ENCODE measurements at places on chromosomes 2 and 18.

GRCh38 chr2:150909090-150909489 lies 352.6 kb downstream of the RBM43 start:
- no peak for DNase-seq

- no peak for DNase-seq
Measured at GRCh38 chr2:173347305-173348168, 7.1 kb upstream of the CDCA7 start.

DNA sequence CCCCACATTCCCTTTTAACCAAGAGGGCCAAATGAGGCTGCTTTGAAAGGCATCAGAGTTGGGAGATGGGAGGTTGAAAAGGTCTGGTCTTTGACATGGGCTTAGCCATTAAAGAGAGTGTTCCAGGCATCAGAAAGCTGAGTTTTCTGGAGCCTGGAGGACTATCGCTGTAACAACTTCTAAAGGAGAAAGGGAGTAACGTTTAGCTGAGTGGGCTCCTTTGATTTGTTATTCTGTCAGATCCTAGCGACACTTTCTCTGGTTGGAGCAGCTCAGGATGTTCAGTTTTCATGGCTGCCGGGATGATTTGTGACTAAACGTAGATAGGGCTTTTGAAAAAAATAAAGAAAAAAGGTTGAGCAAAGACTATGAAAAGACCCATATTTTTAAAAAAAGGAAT lies 346.6 kb downstream of the THSD7B start:
- DNase-seq: no peak

- DNase-seq: no peak
Measured at GRCh38 chr18:60197671-60198462, 174.7 kb downstream of the MC4R start.

GRCh38 chr2:221109552-221109951 lies 462.6 kb downstream of the EPHA4 start:
- DNase-seq: no peak

DNA sequence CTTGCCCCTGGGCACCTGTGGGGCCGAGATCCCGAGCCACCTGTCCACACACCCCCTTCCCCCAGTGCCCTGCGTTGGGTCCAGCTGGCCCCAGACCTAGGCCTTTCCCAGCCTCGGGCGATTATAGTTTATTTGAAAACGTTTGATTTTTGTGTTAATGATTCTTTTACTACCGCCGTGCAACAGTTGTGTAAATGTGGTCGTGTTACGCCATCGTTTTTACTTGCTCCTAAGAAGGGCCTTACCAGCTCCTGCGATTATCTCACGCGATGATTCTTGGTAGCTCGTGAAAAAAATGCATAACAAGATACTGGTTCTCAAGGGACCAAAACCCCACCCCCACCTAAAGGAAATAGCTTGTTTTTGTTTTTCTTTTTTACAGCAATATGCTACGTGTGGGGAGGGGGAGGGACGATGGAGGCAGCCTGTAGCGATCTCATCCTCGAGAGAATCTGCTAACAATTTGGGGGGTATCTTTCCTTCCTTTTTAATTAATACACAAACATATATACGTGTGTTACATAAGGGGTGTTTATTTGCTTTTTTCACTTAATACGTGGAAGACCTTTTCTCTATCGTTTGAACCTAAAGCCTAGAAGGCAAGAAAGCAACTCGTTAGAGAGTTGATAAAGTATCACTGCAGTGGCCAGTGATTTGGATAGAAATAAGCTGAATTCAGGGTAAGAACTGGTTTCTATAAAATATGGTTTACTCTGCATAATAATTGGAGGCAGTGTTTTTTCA lies 1.0 kb downstream of the ZDBF2 start:
- no peak for DNase-seq

DNA sequence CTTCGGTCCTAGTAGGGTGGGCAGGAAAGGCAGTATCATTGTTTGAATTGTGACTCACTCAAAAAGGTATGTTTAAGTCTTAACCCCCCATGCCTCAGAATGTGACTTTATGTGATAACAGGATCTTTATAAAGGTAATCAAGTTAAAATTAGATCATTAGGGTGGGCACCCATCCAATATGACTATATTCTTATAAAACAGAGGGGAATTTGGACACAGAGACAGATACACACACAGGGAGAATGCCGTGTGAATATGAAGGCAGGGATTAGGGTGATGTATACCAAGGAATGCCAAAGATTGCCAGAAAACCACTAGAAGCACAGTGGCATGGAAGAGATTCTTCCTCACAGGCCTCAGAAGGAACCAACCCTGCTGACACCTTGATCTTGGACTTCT lies 281.8 kb downstream of the CLIP4 start:
- no peak for DNase-seq

- no peak for DNase-seq
Measured at GRCh38 chr18:50310080-50310479, 22.6 kb upstream of the CXXC1 start.

GRCh38 chr2:135783439-135783838 lies 41.8 kb downstream of the UBXN4 start:
- DNase-seq: no peak

DNA sequence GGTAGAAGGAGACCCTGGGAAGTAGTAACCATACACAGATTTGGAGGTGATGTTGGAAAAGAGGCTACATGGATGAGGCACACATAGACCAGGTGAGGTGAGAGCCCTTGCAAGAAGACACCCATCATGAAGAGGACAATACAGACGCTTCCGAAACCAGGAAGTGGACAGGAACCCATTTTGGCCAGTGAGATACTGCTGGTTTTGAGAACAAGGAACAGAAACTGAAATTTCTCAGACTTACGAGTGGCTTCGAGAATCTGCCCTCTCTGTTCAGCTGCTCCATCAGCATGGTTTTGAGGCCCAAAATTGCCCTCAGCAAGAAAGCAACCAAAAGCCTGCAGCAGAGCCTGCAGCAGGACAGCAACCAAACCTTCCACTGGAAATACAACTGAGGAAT lies 479.1 kb upstream of the NRXN1 start:
- no peak for DNase-seq

DNA sequence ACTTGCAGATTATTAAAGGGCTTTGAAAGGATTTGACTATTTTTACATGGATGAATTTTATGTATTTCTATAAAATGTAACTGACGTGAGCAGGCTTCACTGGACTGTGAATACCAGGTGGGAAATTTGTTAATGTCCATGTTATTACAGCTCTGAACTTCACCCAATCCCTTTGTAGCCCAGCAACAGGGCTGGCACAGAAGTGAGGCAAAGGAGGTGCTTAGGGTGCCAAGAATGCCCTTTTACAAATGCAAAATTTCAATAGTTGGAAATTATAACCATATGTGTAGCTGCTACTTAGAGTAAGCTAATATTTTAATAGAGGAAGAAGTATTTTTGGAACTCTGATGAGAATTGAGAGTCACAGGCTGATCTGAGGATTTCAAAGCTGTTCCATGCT lies 53.7 kb upstream of the FAM98A start:
- DNase-seq: no peak

- no peak for DNase-seq
Measured at GRCh38 chr2:218709908-218710307, 727 bp upstream of the TTLL4 start.

- DNase-seq: no peak
Measured at GRCh38 chr2:48069769-48070168, 163.5 kb upstream of the FBXO11 start.

DNA sequence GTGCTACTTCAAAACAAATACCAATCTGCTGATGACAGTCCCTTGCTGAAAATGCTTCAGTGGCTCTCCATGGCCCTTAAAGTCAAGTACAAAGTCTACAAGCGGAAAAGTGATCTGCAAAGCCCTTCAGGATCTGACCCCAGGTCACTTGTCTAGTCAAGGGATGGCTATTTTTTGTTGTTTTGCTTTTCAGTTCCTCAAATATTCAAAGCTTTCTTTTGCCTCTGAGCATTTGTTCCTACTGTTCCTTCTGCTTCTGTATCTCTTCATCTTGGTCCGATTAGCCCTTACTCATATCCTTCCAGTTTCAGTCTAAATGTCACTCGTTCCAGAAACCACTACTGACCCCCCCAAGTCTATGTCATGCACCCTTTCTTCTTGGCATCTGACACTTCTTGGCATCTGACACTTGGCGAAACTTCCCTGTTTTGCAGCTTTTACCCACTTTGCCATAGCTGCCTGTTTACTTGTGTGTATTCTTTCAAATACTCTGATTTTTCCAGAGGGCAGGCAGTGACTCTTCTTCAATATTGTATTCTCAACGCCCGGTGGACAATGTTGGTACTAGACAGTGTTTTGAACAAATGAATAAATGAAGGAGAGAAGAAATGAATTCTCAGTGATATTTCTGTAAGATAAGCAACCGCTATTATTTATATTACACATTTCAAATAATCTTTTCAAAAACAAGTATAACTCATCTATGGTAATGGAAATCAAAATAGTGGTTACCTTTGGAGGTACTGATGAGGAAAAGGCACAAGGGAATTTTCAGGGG lies 175.9 kb upstream of the FN1 start:
- DNase-seq: no peak

DNA sequence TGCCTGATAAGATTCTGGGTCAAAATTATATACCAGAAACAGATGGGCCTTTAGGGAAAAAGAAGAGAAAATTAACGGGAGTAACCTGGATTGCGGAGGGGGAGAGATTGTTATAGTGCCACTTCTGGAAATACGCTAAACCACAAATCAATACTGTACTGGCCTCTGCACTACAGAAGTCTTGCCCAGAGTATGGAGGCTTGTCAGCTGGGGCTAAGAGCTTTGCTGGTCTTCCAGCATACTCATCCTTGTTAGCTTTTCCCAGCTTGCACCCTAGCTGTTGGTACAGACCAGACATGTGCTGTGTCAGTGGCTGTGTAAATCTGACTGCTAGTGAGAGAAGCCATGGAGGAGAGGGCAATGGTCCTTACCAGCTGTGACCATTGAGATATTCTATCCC lies 8.9 kb downstream of the AGBL5 start:
- no peak for DNase-seq

GRCh38 chr2:71102981-71103681 lies 26.9 kb downstream of the MCEE start:
- no peak for DNase-seq

DNA sequence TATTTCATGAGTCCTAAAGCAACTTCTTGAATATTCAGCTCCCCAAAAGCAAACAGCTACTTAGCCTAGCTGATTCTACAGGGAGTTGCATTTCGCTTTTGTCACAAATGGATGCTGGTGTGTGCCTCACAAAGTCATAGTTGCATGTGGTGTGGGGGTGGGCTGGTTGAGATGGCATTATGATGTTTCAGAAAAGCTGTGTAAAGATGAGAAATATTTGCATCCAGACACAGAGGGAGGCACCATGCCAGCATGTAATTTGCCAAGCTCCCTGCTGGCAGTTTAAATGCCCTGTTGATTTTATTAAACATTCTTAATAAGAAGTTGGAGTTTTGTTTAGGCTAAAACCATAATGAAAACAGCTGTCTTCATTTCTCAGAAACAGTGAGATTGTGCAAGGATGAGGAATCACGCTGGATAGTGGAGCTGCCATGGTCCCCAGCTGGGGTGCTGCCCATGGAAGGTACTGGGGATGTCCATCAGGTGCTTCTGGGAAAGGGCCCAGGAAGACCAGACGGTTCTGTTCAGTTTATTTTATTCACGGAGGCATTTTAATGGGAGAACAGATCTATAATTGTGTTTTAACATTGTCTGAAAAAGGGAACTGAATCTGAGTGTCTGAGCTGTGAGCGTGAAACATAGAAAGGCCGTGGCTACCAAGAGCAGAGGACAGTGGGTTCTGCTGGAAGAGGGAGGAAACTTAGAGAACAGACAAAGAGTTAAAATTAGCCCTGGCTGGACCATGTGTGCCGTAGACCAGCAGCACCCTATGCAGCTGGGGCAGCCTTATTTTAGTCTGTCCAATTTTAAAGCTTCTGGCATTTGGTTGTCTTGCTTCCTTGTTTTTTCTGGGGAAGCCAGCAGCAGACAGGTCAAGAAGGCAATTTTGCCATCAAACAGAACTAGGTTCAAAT lies 177.1 kb downstream of the FAM210A start:
- no peak for DNase-seq

DNA sequence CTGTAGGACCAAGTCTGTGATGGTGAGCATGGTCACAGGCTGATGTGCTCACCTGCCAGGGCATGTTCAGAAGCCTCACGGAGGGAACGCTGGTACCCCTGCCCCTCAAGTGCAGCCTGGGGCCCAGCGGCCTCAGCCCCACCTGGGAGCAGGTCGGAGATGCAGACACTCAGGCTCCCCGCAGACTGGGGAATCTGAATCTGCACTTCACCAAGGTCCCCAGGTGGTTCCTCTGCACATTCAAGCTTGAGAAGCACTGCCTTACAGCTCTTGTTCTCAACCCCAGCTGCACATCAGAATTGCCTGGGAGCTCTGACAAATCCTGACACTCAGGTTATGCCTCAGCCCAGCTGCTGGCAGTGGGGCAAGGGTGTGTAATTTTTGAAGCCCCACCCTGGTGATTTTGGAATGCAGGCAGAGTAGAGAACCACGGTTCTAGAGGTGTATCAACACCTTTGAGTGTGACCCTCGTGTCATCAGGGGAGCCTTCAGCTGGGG lies 54.8 kb downstream of the CRACDL start:
- DNase-seq: no peak

DNA sequence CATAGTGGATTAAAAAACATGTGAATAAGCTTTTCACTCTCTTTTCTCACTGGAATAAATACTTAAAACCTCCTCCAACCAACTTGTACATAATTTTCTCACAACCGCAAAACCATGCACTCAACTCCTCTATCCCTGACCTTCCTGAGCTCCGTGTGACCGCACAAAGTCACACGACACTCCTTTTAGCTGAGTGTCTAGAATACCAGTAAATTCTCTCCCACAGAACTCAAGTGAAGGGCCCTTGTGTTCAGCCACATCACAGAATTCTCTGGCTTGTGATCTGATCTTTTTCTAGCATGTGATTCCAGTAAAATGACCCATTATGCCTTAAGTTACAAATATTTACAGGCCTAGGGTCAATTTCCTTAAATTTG lies 91.2 kb upstream of the ARL4C start:
- no peak for DNase-seq

- DNase-seq: no peak
Measured at GRCh38 chr2:218282173-218282991, 9.9 kb downstream of the TMBIM1 start.

DNA sequence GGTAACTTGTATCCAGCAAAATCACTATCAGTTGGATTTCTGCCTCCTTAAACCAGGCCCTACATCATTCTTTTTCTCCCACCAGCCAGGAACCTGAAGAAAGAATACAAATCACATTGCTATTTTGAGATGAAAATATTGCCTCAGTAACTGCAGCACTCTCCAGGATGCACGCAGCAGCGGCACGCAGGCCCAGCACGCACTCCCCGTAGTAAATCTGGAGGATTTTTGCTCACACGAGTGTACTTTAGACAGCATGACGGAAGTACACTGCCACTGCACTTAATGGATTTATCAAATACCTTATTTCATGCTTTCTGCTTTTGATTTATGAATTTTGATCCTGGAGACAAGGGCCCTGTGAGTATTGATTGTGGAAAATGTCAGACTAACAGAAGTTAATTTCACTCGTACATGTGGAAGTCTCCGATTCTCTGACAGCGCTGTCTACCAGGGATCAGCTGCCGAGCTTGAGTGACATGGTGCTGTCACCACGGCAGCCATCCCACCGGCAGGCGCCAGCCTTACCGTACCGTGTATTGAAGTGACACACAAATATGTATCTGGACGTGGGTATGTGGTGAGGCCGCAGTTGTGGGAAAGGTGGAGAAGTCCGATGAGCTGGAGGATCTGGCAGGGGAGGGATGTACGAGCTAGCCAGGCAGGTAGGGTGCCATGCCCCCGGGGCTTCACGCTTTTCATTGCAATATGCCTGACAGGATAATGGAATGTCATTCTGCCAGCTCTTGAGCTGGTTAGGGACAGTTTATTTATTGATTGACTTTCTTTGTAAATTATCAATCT lies 863.7 kb downstream of the GALR1 start:
- no peak for DNase-seq
